ENCODE measurements at places on chromosomes 6 and 20. TPM values are rescaled to one million over a fixed set of nuclear protein-coding genes. Genes with fewer than 3 reads are reported as not detected.

DNA sequence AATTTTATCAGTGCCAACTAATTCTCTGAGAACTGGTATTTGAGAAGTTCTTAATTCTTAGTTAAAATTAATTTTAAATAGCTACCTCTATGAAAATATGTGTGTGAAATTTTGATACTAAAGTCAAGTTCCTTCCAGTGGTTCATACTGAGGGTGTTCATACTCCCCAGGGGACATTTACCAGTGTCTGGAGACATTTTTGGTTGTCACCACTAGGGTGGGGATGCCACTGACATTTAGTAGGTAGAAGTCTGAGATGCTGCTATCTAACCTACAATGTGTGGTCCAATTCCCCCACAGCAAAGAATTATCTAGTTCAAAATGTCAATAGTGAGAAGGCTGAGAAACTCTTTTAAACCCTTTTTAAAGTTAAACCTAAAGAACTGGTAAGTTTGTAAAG lies 463.8 kb downstream of the ADGRB3 start:
- H3K27ac ChIP-seq, result no peak overlapping the region
- H3K27me3 ChIP-seq, result peaks cover 52% of the 10 kb centered on the region
- H3K36me3 ChIP-seq, result no peaks in the 10 kb centered on the region
- H3K4me3 ChIP-seq, result no peak overlapping the region

The C4A gene
- 16.2 TPM for total RNA-seq

The SCAF8 gene
- 41.0 TPM for total RNA-seq

- no peaks in the 10 kb centered on the region for H3K27me3 ChIP-seq
- peaks cover 19% of the 10 kb centered on the region for H3K4me1 ChIP-seq
- H3K27ac ChIP-seq, result peak overlapping the region; percentile 25
- H3K4me3 ChIP-seq, result no peak overlapping the region
These were observed 20.5 kb downstream of the LAMA4 start for GRCh38 chr6:112233847-112234246.

The GHRH gene
- total RNA-seq, result not detected

DNA sequence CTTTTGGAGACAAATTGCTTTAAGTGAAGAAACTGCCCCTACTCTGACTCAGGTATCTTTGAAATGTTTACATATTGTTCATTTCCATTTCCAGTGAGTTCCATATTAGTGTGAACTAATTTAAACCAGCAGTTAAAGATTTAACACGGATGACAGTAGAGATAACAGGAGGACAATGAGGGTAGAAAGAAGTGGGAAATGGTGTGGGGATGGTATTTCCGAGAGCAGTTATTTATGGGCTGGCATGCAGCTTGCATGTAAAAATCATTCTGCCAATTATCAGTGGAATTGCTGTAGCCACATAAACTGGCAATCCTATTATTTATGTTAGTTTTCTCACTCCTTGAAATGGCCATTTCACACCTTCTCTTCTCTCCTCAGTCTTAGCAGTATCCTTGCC lies 8.6 kb upstream of the ADGRF5 start:
- no peak overlapping the region for H3K27ac ChIP-seq
- DNase-seq, result no peak
- H3K4me3 ChIP-seq, result no peak overlapping the region
- H3K36me3 ChIP-seq, result peaks cover 6% of the 10 kb centered on the region
- no peaks in the 10 kb centered on the region for H3K27me3 ChIP-seq

- peaks cover 12% of the 10 kb centered on the region for H3K4me1 ChIP-seq
- H3K4me3 ChIP-seq, result no peak overlapping the region
- H3K36me3 ChIP-seq, result peaks cover 4% of the 10 kb centered on the region
These were observed 39.9 kb downstream of the PREX1 start for GRCh38 chr20:48787861-48788375.

- H3K27ac ChIP-seq, result no peak overlapping the region
- no peak overlapping the region for H3K4me3 ChIP-seq
- DNase-seq, result no peak
- H3K4me1 ChIP-seq, result no peaks in the 10 kb centered on the region
- H3K36me3 ChIP-seq, result no peaks in the 10 kb centered on the region
- H3K27me3 ChIP-seq, result peaks cover 38% of the 10 kb centered on the region
These were observed 152.9 kb downstream of the KLHL32 start for GRCh38 chr6:97077380-97077779.

The ZBP1 gene
- total RNA-seq, result not detected

DNA sequence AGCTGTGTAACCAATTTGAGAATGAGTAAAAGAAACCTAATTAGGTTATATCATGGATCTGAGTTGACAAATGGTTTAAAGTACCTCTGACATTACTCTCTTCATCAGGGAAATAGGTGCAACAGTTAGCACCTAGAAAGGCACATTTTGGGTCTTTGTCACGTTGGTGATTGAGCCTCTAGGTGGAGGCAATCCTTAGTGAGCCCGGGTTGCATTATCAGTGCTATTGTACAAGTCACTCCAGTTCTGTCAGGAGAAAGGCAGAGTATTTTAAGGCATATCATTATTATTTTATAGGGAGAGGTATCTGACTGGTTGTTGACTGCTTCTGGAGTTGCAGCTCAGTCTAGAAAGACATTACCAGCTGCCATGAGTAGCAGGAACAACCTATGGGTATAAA lies 54.9 kb downstream of the TRIM27 start:
- no peaks in the 10 kb centered on the region for H3K27me3 ChIP-seq
- no peak overlapping the region for H3K27ac ChIP-seq

DNA sequence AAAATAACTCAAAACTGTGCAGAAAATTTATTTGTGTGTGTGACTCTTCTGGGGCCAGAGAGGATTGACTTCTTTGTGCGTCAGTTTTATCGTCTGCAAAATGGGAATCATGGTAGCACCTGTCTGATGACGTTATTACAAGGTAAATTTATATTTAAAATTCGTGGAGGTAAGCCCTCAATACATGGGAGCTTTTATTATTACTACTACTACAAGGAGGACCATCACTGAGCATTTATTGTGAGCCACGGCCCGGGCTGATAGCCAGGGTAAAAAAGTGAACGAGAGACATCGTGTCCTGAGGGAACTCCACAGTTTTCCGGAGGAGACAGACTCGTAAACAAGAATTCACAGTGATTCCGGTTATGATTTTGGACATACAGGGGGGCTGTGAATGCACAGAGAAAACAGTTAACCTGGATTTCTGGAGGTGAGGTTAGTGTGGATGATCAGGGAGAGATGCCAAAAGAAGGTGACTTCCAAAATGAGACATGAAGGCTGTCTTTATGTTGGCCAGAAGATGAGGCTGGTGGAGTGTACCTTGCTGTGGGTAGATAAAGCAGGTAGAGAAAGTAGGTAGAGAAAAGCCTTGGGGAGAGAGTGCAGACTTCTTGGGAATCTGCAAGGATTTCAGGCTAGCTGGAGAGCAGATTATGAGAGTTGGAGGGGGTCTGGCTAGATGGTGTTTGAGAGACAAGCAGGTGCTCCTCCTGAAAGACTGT lies 10.6 kb upstream of the SERINC3 start:
- H3K27ac ChIP-seq, result no peak overlapping the region
- peaks cover 5% of the 10 kb centered on the region for H3K36me3 ChIP-seq
- peaks cover 10% of the 10 kb centered on the region for H3K4me1 ChIP-seq
- no peaks in the 10 kb centered on the region for H3K27me3 ChIP-seq
- peak; percentile 5 for DNase-seq

DNA sequence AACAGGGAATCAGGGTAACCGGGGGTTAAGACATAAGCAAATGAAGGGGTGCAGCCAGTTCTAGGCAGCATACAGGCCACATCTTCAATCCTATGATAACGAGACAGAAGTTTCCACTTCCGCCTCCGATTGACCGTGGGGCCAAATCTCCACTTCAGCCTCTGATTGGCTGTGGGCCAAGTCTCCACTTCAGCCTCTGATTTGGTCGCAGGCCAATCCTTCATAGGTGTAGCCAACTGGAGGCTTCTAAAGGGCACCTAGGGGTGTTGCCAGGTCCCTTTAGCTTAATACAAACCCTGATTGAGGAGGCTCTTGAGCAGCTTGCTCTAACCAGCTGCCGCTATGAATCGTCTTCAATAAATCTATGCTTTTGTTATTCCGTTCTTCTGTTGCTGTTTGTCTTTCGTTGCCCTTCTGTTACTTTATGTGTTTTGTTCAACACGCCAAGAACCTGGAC lies 2.1 kb upstream of the ERGIC3 start:
- H3K27ac ChIP-seq, result no peak overlapping the region
- H3K36me3 ChIP-seq, result peaks cover 15% of the 10 kb centered on the region
- H3K4me3 ChIP-seq, result no peak overlapping the region

The SLC22A7 gene
- total RNA-seq, result not detected

The ZSCAN23 gene
- 4.7 TPM for total RNA-seq

- peak; percentile 72 for DNase-seq
- H3K4me3 ChIP-seq, result peak overlapping the region; percentile 75
- peaks cover 7% of the 10 kb centered on the region for H3K4me1 ChIP-seq
- H3K27me3 ChIP-seq, result no peaks in the 10 kb centered on the region
- no peak overlapping the region for H3K27ac ChIP-seq
- peaks cover 6% of the 10 kb centered on the region for H3K36me3 ChIP-seq
These were observed 1.1 kb upstream of the SLC22A23 start for GRCh38 chr6:3457710-3458602.

DNA sequence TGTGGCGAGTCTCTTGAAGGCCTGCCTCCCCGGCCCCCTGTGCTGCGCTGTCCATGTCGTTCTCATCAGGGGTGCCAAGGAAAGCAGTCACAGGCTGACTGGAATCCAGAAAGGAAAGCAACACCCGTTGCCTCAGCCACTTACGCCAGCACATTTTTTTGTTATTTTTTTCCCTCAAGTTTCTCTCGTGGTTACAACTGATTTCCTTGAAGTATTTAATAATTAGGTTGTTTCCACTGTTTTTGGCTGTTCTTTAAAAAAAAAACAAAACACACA lies 17.9 kb upstream of the SLC22A1 start:
- H3K27ac ChIP-seq, result no peak overlapping the region
- peaks cover 80% of the 10 kb centered on the region for H3K36me3 ChIP-seq
- no peak overlapping the region for H3K4me3 ChIP-seq
- H3K4me1 ChIP-seq, result no peaks in the 10 kb centered on the region
- DNase-seq, result no peak

- peak overlapping the region; percentile 35 for H3K27ac ChIP-seq
- no peaks in the 10 kb centered on the region for H3K27me3 ChIP-seq
- peak; percentile 95 for DNase-seq
- no peak overlapping the region for H3K4me3 ChIP-seq
These were observed 4.1 kb upstream of the CEP250 start for GRCh38 chr20:35451295-35451694.

- no peaks in the 10 kb centered on the region for H3K27me3 ChIP-seq
- H3K36me3 ChIP-seq, result no peaks in the 10 kb centered on the region
- no peak overlapping the region for H3K4me3 ChIP-seq
- no peak overlapping the region for H3K27ac ChIP-seq
- DNase-seq, result no peak
These were observed 1307.0 kb upstream of the GJE1 start for GRCh38 chr6:140825731-140826130.

GRCh38 chr6:38239719-38240451 lies 399.8 kb downstream of the BTBD9 start:
- H3K27me3 ChIP-seq, result no peaks in the 10 kb centered on the region
- no peaks in the 10 kb centered on the region for H3K4me1 ChIP-seq
- no peak overlapping the region for H3K27ac ChIP-seq
- no peak for DNase-seq

DNA sequence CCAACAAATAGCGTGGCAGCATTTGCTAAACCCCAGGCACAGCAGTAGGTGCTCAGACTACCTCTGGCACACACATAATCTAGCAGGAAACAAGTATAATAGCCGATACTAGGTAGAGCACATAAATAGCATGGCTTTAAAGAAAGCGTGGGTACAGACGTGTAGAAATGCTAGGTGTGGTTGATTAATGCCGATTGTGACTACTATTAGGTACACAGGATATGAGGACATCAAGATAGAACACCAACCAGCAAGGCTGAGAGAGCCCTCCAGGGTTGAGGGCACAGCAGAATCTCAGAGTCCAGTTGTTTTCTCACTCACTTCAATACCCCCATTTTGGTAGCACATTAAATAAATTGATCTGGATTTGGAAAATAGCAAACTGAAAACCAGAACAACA lies 100.5 kb downstream of the PKHD1 start:
- no peak overlapping the region for H3K4me3 ChIP-seq
- H3K36me3 ChIP-seq, result no peaks in the 10 kb centered on the region
- H3K4me1 ChIP-seq, result no peaks in the 10 kb centered on the region
- DNase-seq, result no peak
- peaks cover 47% of the 10 kb centered on the region for H3K27me3 ChIP-seq

GRCh38 chr6:41958022-41958856 lies 16.6 kb upstream of the CCND3 start:
- no peak for DNase-seq
- peaks cover 19% of the 10 kb centered on the region for H3K36me3 ChIP-seq
- H3K27me3 ChIP-seq, result no peaks in the 10 kb centered on the region
- peaks cover 8% of the 10 kb centered on the region for H3K4me1 ChIP-seq
- H3K27ac ChIP-seq, result no peak overlapping the region

- H3K27me3 ChIP-seq, result no peaks in the 10 kb centered on the region
- H3K36me3 ChIP-seq, result peaks cover 5% of the 10 kb centered on the region
- H3K27ac ChIP-seq, result no peak overlapping the region
- DNase-seq, result no peak
- H3K4me3 ChIP-seq, result no peak overlapping the region
These were observed 5.0 kb downstream of the TCP11 start for GRCh38 chr6:35136185-35136584.

The PTCRA gene
- total RNA-seq, result not detected

- H3K27ac ChIP-seq, result no peak overlapping the region
- H3K27me3 ChIP-seq, result peaks cover 12% of the 10 kb centered on the region
- no peak overlapping the region for H3K4me3 ChIP-seq
- H3K4me1 ChIP-seq, result no peaks in the 10 kb centered on the region
- DNase-seq, result peak; percentile 23
- no peaks in the 10 kb centered on the region for H3K36me3 ChIP-seq
These were observed 81.6 kb upstream of the MC3R start for GRCh38 chr20:56166781-56167465.

- no peak overlapping the region for H3K4me3 ChIP-seq
- H3K36me3 ChIP-seq, result no peaks in the 10 kb centered on the region
These were observed 87.2 kb downstream of the CD40 start for GRCh38 chr20:46205349-46205748.

GRCh38 chr6:134419716-134420115 lies 101.8 kb upstream of the SGK1 start:
- H3K27me3 ChIP-seq, result no peaks in the 10 kb centered on the region
- no peak overlapping the region for H3K27ac ChIP-seq
- H3K36me3 ChIP-seq, result peaks cover 4% of the 10 kb centered on the region
- no peak overlapping the region for H3K4me3 ChIP-seq

The TINAG gene
- total RNA-seq, result not detected

DNA sequence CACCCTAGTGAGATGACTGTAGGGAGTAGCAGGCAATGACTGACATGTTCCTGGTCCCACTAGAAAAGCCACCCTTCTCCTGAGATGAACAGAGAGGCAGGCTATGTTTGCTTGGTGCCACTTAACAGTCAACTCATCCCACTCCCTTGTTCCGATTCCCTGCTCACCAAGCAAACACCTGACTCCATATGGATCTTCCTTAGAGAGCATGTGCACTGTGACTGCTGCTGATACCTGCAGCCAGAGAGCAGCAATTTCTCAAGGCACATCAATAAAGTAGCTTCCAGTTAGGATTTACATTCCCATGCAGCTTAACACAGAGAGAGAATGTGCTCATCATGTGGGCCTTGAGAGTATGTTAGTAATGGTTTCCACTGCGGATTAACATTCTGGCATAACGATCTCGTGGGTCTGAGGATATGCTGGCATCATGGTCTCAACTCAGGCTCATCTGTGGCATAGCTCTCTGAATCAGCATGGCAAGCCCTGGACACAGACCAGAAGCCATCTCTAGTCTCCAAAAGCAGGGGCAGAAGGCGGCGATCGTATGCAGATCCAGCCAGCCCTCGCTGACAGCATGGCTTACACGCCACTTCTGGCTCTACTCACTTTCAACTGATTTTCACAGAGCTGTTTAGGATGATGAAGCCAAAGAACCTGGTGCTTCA lies 43.9 kb downstream of the ATXN1 start:
- H3K4me3 ChIP-seq, result no peak overlapping the region
- no peak overlapping the region for H3K27ac ChIP-seq
- no peaks in the 10 kb centered on the region for H3K36me3 ChIP-seq
- no peak for DNase-seq
- H3K4me1 ChIP-seq, result peaks cover 25% of the 10 kb centered on the region

GRCh38 chr6:22003287-22003686 lies 293.5 kb downstream of the PRL start:
- H3K27ac ChIP-seq, result no peak overlapping the region
- H3K4me1 ChIP-seq, result no peaks in the 10 kb centered on the region
- no peak for DNase-seq

Measured in MCF 10A (cell line).